HS-27A (cell line): ENCODE measurements at places on chromosomes 5 and 9.
A peak's percentile ranks its signal among the peaks of the same experiment; 100 is the strongest.

DNA sequence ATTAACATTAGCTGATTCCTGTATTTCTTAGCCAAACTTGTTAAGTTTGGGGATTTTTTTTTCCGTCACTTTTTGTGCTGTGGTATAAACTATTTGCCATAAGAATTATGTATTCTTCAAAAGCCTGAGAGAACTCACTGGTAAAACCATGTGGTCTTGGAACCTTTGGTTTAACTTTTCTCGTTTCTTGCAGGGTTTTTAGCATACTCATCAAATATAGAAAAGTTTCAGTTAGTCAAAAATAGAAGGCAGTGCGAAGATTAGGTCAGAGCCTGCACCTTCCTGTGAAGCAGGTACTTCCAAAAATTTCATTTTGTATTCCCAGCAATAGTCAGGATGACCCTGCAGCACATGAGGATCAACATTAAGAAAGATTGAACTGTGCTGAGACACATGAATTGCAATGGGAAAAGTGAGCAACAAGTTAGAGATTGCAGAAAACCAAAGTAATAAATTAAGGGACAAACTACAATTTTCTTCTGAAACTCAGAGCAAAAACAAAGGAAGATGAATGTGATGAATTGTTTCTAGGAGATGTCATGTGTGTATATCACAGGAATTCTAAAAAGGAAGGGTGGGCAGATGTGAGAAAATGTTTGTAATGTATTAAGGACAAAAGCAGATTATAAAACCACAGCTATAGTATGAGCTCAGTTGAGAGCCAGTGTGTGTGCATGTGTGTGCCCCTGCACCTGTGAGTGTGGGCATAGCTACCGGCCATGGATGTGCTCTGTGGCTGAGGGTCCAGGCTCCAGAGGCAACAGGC is 102.2 kb downstream of the ANGPTL2 start:
- DNase-seq, result no peak

DNA sequence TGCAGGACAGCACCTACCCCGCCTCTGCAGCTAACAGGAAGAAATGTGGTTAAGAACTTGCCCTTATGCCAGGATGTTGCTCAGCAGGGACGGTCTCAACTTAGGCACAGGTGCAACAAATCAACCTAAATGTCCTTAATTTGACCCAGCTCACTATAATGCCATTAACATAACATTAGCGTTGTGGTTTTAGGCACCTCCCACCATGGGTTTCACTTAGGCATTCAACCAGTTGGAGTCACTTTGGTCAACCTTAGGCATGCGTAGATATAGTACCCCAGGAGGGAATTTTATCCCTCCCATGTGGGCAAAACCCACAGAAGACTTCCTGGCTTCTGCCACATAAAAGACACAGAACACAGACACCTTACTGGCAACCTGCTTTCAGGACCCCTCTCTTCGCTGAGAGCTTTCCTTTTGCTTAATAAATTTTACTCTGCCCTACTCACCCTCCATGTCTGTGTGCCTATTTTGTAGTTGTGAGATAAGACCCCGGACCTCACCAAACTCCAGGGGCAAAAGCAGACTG is 8.7 kb upstream of the ERAP1 start:
- no peak for DNase-seq

- no peak for DNase-seq
Measured at GRCh38 chr5:40916226-40916625, 6.9 kb downstream of the C7 start.

DNA sequence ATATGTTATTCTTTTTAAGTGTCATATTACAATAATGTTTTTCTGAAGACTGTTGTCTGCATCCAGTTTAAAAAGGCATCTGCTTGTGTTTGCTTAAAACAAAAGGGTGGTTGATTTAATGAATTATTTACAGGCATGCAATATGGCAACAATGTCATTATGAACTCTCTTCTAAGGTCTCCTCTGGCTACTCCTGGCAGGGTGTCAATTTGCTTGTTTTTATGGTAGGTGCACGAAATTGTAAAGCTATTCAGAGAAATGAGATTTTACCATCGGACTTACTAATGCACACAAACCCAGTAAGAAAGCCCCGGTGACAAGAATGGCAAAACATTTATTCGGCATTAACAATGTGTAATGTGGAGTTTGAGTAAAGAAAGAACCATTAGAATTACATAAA is 539.8 kb upstream of the ZNF608 start:
- no peak for DNase-seq

DNA sequence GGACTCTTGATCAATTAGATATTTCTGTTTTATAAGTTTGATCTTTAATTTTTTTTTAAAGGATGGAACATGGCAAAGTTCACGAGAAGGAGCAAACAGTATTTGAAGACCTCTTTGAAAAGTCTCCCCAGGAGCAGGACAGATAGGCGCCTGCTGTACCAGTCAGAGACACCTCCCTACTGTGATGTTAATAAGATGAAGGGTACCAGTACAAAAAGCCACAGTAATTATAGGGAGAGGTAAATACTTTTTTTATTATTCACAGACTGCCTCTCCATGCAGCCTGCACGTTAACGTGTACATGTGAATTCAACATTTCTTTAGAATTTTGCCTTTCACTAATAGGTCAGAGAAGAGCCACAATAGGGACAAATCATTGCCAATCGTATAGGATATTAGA is 146.5 kb upstream of the CDH6 start:
- no peak for DNase-seq

GRCh38 chr5:124908581-124909451 is 162.4 kb upstream of the ZNF608 start:
- DNase-seq, result no peak

- DNase-seq, result no peak
Measured at GRCh38 chr9:93326056-93326455, 125.4 kb upstream of the FAM120A start.

DNA sequence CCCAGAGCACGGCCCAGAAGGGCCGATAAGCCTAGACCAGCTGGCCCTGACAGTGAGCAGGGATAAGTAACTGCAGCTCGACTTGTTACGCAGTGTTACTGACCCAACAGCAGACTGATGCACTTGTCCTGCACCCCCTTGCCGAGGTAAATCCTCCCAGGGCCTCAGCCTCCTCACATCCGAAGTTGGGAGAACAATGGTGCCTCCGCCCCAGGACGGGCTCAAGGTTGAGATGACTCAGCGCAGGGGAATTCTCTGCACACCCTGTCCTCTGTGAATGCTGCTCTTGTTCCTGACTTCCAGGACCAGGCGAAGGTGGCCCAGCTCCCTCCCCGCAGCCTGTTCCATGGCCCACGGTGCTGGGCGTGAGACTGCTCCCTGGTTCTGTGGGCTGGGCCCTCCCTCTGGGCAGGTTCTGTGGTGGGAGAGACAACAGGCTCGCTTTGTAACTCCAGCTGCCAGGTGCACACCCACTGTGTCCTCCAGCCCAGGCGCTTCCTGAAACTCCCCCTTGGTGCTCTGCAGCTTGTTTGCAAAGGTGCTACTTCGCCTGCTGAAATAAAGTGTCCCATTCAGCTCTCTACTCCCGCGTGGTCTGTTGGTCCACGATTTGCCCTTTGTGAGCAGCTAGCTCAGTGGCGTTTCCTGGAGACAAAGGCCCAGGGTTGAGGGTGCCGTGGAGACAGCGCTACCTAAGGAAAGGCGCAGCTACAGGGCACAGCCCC is 40.1 kb upstream of the SLC6A19 start:
- no peak for DNase-seq

DNA sequence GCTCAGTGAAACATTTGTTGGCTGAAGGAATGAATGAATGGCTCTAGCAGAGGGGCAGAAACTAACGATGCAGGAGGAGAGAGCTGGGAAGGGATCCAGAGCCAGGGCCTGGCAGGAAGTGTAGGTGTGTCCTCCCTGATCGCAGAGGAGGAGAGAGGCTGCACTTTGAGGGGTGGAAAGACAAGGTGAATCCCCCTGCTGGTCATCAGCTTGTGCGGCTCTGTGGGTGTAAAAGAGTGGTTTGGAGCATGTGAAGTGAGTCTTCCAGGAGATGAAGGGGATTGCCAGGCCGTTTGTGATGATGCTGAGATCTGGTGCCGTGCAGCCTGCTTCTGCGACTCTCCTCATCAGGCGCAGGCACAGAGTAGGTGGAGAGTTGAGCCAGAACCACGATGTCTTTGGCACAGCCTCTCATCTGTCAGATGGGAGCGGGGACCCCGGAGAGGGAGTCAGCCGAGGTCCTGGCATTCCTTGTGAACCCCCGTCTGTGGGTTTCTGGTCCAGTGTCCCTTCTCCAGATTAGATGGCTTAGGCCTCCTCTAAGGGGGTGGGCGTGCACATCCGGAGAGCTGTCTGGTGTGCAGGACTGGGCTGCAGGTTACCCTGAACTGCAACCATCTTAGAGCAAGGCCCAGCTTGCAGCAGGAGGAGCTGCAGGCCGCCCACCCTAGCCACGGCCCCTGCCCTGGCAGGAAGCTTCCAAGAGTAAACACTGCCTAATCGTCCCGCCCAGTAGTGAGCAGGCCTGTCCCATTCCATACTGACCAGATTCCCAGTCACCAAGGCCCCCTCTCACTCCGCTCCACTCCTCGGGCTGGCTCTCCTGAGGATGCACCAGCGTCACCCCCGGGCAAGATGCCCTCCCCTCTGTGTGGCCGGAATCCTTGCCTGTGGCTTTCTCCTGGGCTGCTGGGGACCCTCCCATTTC is at the start of gene ADAMTS13:
Gene ADAMTS13 (plus strand): TSS at position 753 of the 928 bp plus-strand sequence. CDS start 77 bp downstream, at position 830.
- DNase-seq, result no peak

DNA sequence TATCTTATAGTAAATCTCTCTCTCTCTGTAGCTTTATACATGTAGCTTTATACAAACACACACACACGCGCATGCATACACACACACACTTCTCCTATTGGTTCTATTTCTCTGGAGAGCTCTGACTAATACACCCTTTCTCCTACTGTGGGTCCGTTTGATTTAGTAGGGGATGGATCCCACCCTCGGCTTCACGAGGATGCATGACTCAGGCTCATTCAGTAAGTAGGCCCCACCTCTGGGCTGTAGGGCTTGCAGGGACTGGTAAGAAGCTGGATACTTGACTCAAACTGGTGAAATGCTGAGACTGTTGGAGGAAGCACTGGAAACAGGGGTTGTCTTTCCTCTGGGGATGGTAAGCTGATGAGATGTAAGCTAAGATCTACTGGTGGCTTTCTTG is 98.7 kb downstream of the SLC24A2 start:
- no peak for DNase-seq

DNA sequence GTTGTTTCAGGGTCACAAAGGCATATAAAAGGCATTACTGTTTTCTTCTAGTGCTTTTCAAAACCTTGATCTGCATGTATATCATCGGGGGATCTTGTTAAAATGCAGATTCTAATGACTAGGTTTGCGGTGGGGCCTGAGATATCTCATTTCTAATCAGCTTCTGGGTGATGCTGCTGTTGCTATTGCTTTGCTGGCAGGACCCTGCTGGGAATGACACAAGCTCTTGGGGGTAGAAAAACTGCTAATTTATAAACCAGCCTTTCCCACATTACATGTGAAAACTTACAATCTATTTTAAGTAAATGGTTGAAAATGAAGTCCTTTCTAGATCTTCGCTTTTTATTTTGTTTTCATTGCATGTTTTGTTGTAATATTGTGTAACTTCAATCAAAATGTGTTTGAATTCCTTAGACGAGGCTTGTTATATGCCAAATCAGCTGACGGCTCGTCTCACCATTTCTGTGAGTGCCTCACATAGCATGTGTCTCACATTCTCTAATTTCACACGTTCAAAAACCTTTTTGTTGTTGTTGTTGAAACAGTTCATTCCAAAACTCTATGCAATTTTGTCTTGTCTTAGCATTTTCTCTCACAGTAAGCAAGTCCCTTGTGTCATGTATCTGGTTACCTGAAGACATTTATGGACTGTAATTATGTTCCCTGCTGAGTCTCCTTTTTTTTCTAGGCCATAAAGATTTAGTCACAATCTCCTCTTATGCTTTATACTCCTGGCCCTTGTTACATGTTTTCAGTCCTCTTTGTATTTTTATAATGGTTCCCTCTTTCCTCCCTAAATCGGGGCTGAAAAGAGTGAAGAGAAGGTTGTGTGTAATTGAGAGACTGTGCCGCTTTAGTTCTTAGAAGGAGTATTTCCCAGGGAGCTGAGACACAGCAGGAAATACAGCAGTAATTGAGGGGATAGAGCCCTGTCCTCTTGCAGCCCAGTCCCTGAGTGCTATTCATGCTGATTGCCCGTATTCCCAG is 521.0 kb upstream of the SEMA6A start:
- no peak for DNase-seq

DNA sequence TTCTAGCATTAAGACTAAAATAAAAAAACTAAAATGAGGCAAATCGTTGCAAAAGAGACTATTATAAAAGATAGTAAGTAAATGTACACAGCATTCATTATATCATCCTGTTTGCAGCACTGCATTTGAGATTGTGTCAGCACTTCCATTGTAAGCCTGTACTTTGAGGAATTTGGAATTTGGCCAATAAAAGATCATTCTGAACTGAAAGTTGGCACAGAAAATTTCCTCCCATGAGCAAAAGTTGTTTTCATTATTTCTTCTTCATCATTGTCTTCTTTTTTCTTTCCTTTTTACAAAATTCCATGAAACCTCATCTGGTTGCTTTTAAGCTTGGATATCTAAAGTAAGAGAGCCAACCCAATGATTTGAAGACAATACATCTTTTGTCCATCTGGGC is 199.3 kb upstream of the ADAMTSL1 start:
- DNase-seq, result no peak

GRCh38 chr9:35690294-35690613 is 529 bp upstream of the TPM2 start:
- no peak for DNase-seq

DNA sequence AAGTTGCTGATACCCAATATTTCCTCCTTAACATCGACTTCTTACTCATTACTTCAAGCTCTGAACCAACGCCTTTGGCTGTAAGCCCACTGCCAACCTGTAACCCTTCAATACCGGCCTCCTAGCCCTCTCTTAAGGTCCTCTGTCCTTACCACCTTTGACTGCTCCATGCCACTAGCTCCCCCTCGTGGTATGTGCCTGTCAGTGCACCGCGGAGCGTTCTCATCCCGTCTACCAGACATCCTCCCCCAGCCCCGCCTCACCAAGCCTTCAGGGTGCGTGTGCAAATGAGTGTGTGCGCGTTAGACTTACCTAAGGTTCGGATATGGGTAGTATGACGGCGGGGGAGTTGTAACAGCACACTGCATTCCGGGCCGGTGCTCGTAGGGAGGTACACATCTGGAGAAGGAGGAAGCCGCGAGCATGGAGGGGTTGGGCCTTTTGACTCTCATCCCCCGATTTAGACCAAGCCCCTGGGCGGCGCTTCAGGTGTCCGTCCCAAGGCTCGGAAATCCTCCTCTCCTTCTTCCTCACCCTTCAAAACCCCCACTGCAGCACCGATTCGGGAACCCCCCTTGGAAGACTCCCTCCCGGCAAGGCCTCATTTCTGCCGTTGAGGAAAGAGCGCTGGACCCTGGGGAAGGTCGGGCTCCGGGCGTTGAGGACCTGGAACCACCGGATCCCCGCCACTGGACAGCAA is 2.8 kb upstream of the MYORG start:
- DNase-seq, result peak; percentile 71

GRCh38 chr5:93073547-93073946 is 507.5 kb downstream of the NR2F1-AS1 start:
- DNase-seq, result no peak

GRCh38 chr5:15844253-15844652 is 335.3 kb downstream of the MARCHF11 start:
- DNase-seq, result no peak
